Stimulated activated CD4-positive, alpha-beta T cell treated with anti-CD3 and anti-CD28 coated beads, Interleukin-4, amount 100 ng/mL, for 48 hours (primary cell): ENCODE measurements at places on chromosomes 2 and 18.

GRCh38 chr2:126899616-126900185 is 1.0 kb downstream of the TEX51 start:
- no peak for DNase-seq

- DNase-seq: no peak
Observed at GRCh38 chr2:19046986-19047780, 311.2 kb downstream of the OSR1 start.

DNA sequence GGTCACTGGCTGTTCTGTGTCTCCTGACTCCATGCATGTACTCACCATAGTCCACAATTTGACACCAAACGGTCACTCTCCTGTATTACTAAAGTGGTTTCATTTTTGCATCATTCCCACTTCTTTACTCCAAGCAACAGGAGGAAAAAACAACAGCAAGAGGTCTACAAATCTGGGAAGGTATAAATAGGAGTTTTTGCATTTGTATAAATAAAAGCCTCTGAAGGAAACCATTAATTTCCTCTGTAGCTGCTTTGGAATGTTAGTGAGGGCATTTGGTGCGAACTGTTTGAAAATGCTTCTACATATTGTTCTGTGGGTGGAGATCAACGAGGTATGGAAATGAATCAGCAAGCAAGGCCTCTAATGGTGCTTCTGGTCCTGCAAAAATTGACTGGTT is 148.5 kb upstream of the DLX2 start:
- no peak for DNase-seq

GRCh38 chr2:62482558-62483352 is 23.2 kb downstream of the TMEM17 start:
- no peak for DNase-seq

DNA sequence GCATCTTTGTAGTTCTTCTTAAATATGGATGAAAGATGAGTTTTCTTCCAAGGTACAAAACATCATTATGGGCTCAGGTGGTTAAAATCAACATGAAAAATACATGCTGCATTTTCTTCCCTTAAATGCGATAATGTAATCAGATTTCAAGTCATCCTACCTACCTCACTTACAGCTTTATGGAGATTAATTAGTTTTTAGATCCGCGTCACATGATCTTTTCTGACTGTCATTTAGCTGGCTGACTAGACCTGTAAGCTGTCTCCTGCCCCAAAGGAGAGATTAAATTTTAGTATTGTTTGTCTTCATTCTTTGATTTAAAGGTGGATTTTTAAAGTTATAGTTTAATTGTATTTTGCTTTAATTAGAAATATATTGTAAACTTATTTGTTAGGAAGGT is 678.0 kb upstream of the ZEB2 start:
- no peak for DNase-seq

- no peak for DNase-seq
Observed at GRCh38 chr18:76379226-76380126, 115.6 kb downstream of the ZNF516 start.
